Spinal cord (tissue), 10 donors: ENCODE measurements at places on chromosomes 12 and 14.

DNA sequence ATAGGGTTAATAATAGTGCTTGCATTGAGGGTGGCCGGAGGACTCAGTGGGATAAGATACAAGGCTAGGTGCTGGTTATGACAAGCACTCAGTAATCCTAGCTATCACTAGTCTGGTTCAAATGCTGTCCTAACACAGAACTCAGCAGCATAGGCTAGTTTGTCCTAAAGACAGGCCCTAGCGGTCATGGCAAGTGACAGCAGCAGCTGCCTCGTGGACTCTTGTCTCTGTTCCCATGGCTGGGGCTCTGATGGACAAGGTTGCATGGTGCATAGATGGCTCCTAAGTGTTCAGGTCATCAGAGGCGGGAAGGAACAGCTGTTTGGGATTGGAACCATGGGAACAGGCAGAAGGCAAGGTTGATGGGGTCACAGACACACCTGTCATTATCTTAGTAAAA, 42.4 kb upstream of the IGF1 start:
- no peak for DNase-seq

DNA sequence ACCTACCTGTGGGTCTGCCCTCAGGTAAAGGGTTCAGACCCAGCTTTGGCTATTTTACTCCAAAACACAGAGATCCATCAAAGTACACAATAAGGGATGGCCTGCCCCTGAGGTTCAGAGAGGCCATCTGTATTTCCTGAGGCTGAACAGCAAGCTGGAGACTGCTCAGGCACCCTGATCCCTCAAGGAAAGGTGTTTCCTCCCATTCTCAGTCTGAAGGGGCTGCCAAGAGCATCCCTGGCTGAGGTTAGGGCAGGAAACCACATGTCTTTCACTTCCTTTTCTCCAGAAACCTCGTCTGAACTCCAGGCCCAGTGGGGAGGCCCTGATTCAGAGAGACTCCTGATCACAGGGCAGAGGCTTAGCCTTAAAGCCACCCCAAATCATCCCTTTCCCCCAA, 1.5 kb downstream of the RILPL1 start:
- DNase-seq, result peak; percentile 22

DNA sequence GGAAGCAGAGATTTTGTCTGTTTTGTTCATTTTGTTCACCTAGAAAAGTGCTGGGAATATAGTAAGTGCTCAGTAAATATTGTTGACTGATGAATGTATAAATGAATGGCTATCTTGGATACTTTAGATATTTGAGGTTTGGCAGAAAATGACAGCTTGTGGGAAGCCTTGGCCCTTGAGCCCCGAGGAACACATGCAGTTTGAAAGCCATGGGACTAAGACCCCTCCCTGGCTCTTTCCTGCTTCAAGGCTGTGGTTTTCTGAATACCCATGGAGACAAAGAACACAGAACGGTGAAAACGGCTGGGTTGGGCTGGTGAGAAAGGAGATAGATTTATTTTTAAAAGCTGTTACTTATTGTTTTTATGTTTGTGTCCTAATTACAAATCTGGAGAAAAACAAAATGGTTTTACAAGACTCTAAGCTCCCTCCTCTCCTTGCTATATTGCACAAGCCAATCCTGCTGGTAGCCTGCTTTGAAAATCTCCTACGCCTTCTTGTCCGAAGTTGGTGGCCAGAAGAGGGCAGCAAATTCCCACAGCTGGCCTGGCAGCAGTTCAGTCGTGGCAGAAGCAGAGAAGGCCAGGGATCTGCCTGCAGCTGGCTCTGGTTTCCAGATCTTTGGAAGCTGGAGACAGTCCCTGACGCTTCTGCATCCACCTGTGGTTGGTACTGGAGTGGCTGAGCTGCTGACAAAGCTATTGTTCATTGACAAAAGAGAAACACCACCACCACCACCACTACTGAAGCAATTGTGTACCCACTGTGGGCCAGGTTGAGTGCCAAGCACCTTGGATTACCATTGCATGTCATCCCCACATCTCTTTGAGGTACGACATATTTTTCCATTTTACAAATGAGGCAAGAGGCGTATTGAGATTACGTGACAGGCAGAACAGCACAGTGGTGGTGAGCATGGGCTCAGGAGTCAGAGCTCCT, 5.2 kb upstream of the KRT85 start:
- peak; percentile 84 for DNase-seq

GRCh38 chr14:93972618-93973205, 3.7 kb downstream of the ASB2 start:
- DNase-seq, result no peak

GRCh38 chr14:106417224-106418049, 891.1 kb downstream of the TMEM121 start:
- no peak for DNase-seq

DNA sequence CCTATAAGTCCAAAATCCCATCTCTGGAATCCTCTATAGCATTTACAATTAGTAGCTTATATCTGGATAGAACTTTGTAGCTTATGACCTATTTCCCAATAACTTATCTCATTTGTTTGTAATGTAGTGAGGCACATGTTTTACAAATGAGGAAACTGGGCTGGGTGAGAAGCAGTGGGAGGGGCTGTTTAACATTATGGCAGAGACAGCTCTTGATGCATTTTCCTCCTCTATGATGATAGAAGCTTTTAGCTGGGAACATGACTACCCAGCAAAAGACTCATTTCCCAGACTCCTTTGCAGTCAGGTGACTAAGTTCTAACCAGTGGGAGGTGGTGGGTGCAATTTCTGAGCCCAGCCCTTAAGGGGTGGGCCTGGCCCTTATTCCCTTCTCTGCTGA, 179.7 kb downstream of the TTC8 start:
- DNase-seq, result no peak

GRCh38 chr12:122862872-122863701, 27.8 kb downstream of the HIP1R start:
- DNase-seq, result no peak

DNA sequence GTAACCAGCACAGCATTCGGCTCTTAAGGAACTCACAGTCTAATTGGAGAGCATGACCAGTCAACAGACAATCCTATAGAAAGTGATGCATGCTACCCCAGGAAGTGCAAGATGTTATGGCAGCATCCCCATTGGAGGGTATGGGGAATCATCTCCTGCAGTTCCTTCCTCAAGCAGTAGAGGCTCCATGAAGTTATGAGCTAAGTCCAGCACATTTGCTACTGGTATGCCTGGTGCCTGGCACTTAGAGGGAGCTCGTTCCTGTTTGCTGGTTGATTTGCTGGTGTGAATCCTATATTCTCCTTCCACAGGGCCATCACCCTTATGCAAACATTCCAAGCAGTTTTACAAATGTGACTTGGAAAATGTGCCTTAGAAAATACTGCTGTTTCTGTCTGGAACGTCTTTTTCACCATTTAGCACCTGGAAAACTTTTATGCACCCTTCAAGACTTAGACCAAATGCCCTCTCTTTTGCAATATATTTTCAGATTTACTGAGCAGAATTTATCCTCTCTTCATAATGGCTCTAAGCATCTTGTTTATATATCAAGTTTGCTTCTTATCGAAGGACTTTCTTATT, 136.1 kb upstream of the WSCD2 start:
- DNase-seq, result peak; percentile 47

GRCh38 chr12:122079532-122080081, 1.1 kb downstream of the MLXIP start:
- DNase-seq, result no peak

GRCh38 chr14:94593376-94593748, 12.1 kb downstream of the SERPINA5 start:
- DNase-seq, result no peak

DNA sequence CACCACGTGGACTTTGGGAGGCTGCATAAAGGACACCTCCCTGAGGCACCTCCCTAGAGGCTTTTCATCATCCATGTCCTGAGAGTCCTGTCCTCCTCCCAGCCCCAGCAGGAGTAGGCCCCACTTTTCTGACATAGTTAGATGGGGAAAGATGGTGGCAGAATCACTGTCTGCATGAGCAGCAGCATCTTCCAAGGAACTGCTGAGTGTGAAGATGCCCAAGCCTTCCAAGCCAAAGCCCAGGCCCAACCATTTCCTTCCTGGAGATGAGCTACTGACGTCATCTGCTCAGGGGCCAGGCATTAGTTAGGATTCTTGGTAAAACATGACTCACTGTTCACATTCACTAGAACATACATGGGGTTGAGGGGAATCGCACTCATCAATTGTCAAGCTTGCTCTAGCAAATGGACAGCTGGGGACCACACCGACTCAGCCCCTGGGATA, 37.3 kb downstream of the VDR start:
- DNase-seq, result no peak

DNA sequence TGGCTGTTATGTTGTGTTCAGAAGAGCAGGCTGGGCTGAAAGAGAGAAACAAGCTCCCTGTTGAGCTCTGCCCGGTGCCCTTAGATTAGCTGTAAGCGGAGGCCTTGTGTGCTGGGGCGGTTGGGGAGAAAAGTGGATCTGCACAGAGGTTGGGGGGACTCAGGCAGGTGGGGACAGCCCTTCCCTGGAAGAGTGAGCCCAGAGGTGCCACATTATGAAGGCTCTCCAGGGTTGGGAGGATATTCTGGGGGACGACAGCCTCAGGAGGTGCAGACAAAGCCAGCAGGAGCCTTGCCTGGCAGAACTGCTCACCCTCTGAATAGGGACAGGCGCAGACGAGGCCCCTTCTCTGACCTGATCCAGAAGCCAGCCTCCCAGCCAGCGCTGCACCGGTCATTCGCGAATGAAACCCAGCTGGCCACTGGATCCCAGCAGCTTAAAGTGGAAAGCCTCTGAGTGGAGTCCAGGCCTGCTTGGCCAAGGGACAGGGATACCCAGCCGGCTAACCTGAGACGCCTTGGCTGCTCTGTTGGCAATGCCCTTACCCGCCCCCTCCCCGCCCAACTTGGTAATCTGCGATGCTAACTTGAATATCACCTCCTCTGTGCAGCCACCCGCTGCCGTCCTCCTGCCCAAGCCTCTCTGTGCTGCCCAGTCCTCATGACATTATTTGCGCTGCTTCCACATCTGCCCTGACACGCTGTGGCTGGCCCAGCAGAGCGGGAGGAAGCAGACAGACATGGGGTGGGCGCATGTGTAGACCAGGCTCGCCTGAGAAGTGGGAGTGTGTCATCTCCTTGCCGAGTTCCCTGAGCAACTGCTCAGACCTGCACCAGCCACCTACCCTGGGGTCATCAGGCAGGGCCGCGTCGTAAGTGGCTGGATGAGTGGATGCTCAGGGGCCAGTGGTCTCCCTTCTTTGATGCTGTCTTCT, 5.6 kb downstream of the HIP1R start:
- DNase-seq, result no peak

DNA sequence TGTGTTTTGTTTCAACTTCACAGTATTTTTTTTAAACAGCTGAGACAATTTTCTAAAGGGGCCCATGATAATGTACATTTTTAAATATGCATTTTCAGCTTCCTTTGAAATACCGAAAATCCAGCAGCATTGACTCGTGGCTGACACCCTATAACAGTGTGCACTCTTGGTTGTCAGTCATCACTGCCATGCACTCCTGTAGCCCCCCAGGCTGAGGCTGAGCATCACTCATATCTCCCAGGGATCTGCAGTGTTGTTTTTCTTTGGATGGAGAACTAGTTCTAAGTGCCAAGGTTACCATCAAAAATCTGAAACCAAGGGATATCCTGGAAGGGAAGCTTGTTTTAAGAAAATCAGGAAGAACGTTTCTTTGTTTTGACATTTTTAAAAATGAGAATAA, 81.2 kb downstream of the C14orf132 start:
- no peak for DNase-seq

GRCh38 chr12:2614341-2614740, 180.4 kb upstream of the FKBP4 start:
- DNase-seq, result no peak

DNA sequence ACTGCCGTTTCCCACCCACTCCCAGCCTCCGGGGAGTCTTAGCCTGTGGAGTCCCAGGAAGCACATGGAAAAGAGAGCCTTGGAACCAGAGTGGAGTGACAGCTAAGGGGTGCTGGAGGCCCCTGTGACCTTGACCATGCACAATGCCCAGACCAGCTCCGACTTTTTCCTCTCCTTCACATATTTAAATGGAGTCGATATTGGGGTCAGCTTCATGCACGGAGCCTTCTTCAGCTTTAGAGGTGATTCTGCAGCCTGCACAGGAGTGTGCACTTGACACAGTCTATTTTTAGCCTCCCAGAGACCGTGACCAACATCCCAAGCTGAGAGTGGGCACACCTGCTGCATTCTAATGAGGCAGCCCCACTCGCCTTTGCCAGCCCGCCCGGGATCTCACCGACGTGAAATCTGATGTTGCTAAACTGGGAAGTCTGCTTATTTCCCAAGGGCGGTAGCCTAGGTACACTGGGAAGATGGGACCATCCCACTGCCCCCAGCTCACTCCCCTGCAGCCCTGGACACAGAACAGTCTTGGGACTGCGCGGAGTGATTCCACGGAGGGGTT, 47.5 kb downstream of the PRMT8 start:
- no peak for DNase-seq

DNA sequence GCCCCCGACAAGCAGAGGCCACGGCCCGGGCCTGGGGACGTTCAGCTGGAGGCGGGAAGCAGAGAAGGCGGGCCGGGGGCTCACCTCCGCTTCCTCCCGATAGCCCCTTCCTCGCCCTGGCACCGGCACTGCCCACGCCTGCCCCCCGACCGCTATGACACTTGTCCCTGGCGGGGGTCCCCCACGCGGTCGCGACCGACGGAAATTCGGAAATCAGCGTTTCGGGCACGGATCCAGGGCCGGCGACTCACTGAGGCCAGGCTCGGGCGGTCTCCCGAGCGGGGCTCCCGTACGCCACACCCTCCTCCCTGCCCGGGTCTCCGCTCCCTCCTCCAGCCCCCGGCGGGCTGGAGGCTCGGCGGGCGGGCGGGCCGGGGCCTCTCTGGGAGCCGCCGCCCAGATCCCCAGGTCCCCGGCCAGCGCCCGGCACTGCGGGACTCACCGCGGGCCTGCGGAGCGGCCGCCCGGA, 581 bp downstream of the PITPNM2 start:
- DNase-seq, result peak; percentile 61

DNA sequence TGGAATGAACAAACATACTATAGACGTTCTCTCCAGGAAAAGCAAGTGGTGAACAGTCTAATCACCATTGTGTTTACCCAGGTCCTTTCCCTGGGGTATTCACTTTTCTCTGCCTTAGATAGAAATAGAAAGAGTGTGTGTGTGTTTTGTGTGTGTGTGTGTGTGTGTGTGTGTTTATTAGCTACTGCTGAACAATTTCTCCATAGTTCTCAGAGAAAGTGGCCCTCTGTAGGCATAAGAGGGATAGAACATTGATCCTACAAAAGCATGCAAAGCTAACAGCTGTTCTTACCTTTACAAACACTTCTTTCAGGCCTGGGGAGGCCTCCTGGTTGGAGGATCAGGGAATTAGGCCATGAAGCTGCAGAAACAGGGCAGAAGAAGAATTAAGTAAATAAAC, 665.7 kb upstream of the TBX3 start:
- peak; percentile 28 for DNase-seq

GRCh38 chr12:104275689-104276088, 27.9 kb upstream of the EID3 start:
- no peak for DNase-seq

DNA sequence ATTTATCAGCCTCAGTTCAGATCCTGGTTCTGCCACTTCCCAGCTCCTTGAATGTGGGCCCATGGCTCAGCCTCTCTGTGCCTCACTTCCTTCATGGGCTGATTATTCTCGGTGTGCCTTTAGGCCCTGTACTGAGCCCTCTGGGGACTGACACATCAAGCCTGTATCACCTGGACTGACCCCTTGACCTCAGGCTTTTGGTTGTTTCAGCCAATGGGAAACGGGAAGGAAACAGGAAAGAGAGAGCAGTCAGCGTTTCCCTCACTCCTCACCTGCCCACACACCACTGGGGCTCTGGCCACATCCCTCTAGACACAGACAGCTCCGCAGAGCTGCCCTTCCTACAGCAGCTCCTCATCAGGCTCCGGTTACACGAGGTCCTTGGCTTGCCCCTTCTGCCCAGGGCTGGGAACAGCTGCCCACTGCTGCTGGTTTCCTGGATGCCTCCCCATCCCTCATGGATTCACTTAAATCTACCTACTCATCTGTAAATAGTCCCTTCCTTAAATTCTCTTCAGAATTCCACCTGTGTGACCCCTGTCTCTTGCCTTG, 37.0 kb upstream of the ITPR2 start:
- no peak for DNase-seq
